ENCODE measurements at places on chromosomes 7 and 10. TPM values are rescaled to one million over a fixed set of nuclear protein-coding genes. Genes with fewer than 3 reads are reported as not detected.

The CARD11 gene
- total RNA-seq = 0.99 TPM

The ZPBP gene
- total RNA-seq = not detected

The RAMP3 gene
- 112 TPM for total RNA-seq

The ENKUR gene
- not detected for total RNA-seq

The WEE2 gene
- not detected for total RNA-seq

The ENTPD1 gene
- 30.3 TPM for total RNA-seq

The CUZD1 gene
- total RNA-seq = 0.42 TPM

The INHBA gene
- 19.2 TPM for total RNA-seq

The TYW1 gene
- 13.5 TPM for total RNA-seq

DNA sequence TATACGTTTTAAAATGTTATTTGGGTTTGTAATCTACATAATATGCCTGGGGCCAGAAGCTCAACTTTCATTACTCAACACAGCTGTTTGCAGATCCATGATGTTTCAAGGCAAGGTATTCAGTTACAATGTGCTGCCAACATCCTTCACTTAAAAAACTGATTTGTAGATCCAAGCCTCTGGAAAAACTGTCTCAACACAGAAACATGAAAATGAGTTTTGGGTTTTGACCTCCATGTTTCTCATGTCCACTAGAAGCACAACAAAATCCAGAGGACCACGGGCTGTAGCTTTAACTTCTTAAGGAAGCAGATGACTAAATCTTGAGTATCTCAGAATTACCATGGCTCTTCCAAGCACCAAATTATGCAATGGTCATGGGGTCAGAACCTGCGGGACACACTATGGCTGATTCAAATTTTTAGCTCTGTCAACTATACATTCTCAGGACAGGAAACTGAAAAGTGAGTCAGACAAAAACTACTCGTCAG lies 247.1 kb upstream of the GRB10 start:
- H3K4me3 ChIP-seq = no peak overlapping the region
- no peaks in the 10 kb centered on the region for H3K36me3 ChIP-seq
- no peak overlapping the region for H3K27ac ChIP-seq
- no peak for DNase-seq
- H3K27me3 ChIP-seq = no peaks in the 10 kb centered on the region
- H3K4me1 ChIP-seq = peaks cover 16% of the 10 kb centered on the region

DNA sequence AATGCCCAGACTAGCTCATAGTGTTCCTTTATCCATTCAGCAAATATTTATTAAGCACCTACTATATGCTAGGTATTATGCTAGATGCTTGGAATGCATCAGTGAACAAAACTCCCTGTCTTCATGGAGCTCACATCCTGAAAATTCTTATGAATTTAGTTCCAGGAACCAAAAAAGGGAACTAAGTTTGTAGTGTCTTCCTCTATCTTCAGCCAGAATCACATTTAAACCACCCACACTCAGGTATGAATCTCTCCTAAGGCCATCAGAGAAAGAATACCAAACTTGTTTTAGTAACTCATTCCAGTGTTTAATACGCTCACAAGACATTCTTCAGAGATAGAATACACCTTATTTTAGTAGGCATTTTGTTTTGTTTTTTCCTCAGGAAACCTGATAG lies 10.1 kb upstream of the EGR2 start:
- no peaks in the 10 kb centered on the region for H3K4me1 ChIP-seq
- DNase-seq = no peak
- no peaks in the 10 kb centered on the region for H3K27me3 ChIP-seq

GRCh38 chr7:147022056-147022455 lies 905.5 kb downstream of the CNTNAP2 start:
- no peak for DNase-seq
- H3K36me3 ChIP-seq = no peaks in the 10 kb centered on the region
- no peak overlapping the region for H3K27ac ChIP-seq
- H3K4me1 ChIP-seq = no peaks in the 10 kb centered on the region
- no peak overlapping the region for H3K4me3 ChIP-seq

GRCh38 chr10:1403508-1404322 lies 333.6 kb downstream of the ADARB2 start:
- no peaks in the 10 kb centered on the region for H3K36me3 ChIP-seq
- no peaks in the 10 kb centered on the region for H3K27me3 ChIP-seq
- no peak overlapping the region for H3K27ac ChIP-seq
- H3K4me1 ChIP-seq = no peaks in the 10 kb centered on the region
- H3K4me3 ChIP-seq = no peak overlapping the region

- no peaks in the 10 kb centered on the region for H3K4me1 ChIP-seq
- no peak for DNase-seq
- H3K27ac ChIP-seq = no peak overlapping the region
- no peaks in the 10 kb centered on the region for H3K36me3 ChIP-seq
- H3K27me3 ChIP-seq = no peaks in the 10 kb centered on the region
These were observed 122.2 kb downstream of the GPR37 start for GRCh38 chr7:124643311-124643811.

DNA sequence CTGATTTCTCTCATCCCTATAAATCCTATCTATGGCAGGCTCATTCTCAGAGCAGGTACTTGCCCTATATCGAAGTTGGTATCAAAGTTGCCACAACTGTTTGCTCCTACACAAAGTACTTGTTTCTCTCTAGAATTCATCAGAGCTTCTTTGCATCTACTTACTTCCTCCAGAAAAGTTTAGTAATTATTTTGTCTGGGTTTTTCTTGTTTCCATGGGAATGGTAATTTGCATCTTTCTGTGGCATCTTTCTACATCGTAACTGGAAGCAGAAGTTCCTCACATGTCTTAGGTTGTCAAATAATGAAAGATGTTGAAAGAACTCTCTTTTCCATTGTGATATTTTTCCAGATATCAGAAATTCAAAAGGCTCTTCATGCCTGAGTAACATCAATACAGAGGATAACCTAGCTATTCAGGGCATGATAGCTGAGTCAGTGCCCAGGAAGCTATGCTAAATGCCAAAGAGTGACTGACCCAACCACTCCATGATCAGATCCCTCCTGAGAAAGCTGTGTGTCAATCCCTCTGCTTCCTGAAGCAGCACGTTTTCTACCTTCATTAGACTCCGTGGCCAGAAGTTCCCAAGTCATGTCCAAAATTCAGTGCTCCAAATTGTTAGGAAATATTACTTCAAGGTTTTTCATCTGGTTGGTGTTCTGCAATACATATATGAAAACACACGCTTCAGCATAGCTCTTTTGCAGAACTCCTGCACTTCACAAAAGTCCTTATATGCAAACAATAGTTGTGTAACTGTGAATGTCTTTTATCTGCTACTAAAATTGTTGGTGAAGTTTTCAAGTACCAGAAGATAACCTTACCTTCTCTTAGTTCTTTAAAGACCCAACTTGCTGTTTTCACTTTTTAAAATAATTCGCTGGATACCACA lies 216.5 kb downstream of the VTI1A start:
- no peaks in the 10 kb centered on the region for H3K36me3 ChIP-seq
- H3K27ac ChIP-seq = no peak overlapping the region
- no peak for DNase-seq
- H3K27me3 ChIP-seq = no peaks in the 10 kb centered on the region
- H3K4me1 ChIP-seq = no peaks in the 10 kb centered on the region

GRCh38 chr10:67924136-67924535 lies 39.7 kb downstream of the SIRT1 start:
- no peaks in the 10 kb centered on the region for H3K4me1 ChIP-seq
- H3K27me3 ChIP-seq = no peaks in the 10 kb centered on the region
- H3K36me3 ChIP-seq = peaks cover 25% of the 10 kb centered on the region
- H3K4me3 ChIP-seq = no peak overlapping the region
- no peak overlapping the region for H3K27ac ChIP-seq

DNA sequence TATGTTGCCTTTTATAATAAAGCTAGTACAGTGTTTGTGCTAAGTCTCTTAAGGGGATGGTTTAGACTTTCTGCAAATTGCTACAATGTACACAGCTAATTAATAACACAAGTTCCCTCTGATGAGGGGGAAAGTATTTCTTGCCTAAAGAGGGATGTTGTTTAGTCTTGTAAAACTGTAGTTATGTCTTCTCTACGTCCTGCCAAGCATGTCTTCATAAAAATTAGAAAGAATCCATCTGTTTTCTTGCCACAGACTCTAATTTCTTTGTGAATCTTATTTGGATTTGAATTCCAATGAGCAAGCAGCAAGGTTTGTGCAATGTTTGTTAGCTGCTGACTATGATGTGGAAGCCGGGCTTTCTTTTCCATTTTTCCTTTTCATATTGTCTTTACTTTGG lies 28.2 kb downstream of the ADARB2 start:
- no peaks in the 10 kb centered on the region for H3K4me1 ChIP-seq
- DNase-seq = no peak
- no peaks in the 10 kb centered on the region for H3K27me3 ChIP-seq
- no peaks in the 10 kb centered on the region for H3K36me3 ChIP-seq

- H3K36me3 ChIP-seq = peaks cover under 1% of the 10 kb centered on the region
- DNase-seq = no peak
- H3K4me1 ChIP-seq = peaks cover 40% of the 10 kb centered on the region
- peak overlapping the region; percentile 94 for H3K27ac ChIP-seq
- peak overlapping the region; percentile 79 for H3K4me3 ChIP-seq
- no peaks in the 10 kb centered on the region for H3K27me3 ChIP-seq
These were observed 787 bp downstream of the MAGI2 start for GRCh38 chr7:79452495-79453265.

DNA sequence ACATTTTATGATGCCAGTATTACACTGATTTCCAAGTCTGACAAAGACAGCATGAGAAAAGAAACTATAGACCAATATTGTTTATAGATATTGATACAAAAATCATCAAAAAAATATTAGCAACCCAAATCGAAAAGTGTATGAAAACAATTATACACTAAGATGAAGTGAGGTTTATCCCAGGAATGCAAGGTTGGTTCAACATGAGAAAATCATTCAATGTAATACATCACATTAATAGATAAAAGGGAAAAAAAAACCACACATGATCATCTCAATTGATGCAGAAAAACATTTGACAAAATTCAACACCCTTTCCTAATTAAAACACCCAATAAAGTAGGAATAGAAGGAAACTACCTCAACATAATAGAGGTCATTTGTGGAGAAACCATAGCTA lies 153.9 kb downstream of the DNAJC1 start:
- no peaks in the 10 kb centered on the region for H3K27me3 ChIP-seq
- H3K4me1 ChIP-seq = no peaks in the 10 kb centered on the region
- H3K27ac ChIP-seq = no peak overlapping the region
- H3K4me3 ChIP-seq = no peak overlapping the region
- no peak for DNase-seq
- no peaks in the 10 kb centered on the region for H3K36me3 ChIP-seq

GRCh38 chr10:1467334-1468076 lies 269.8 kb downstream of the ADARB2 start:
- DNase-seq = no peak
- no peaks in the 10 kb centered on the region for H3K4me1 ChIP-seq
- no peak overlapping the region for H3K27ac ChIP-seq

DNA sequence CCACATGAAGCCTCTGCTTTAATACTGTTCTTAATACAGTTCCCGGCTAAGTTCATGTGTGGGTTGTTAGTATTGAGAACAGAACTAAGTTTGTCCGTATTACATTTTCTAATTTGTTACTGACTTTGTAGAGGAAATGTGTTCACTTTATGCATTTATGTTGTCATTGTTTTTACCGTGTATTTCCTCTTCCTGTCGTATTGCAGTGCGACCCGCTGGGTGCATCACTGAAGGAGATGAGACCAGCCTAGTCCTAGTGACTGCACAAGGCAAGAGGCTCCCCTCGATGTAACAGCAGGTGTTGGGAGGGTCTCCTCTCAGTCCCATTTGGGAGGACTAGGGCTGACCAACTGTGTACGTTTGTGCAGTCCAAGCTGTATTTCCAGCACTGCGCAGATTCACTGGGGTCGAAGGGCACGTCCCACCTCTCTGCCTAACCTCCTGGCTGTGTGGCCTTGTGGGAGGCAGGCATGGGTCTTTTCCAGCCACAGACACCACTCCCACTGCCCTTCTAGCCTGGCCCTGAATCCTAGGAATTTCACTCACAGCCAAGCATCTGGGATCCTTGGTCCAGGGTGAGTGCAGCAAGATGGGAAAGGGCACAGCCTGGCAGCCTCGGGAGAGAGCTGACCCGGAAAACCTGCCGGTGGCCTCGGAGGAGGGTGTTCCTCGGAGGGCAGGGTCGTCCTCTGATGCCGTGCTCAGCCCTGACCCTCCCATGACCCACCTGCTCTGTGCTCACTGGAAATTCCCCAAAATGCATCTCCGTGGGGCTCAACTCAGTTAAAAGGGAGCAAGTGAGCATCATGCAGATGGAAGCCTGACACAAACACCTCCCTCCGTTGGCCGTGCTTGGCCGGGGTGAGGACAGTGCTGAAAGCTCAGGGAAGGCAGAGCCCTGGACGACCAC lies 63.9 kb upstream of the FAM20C start:
- H3K27ac ChIP-seq = no peak overlapping the region
- no peaks in the 10 kb centered on the region for H3K36me3 ChIP-seq
- DNase-seq = no peak
- H3K4me3 ChIP-seq = no peak overlapping the region
- peaks cover 38% of the 10 kb centered on the region for H3K4me1 ChIP-seq

DNA sequence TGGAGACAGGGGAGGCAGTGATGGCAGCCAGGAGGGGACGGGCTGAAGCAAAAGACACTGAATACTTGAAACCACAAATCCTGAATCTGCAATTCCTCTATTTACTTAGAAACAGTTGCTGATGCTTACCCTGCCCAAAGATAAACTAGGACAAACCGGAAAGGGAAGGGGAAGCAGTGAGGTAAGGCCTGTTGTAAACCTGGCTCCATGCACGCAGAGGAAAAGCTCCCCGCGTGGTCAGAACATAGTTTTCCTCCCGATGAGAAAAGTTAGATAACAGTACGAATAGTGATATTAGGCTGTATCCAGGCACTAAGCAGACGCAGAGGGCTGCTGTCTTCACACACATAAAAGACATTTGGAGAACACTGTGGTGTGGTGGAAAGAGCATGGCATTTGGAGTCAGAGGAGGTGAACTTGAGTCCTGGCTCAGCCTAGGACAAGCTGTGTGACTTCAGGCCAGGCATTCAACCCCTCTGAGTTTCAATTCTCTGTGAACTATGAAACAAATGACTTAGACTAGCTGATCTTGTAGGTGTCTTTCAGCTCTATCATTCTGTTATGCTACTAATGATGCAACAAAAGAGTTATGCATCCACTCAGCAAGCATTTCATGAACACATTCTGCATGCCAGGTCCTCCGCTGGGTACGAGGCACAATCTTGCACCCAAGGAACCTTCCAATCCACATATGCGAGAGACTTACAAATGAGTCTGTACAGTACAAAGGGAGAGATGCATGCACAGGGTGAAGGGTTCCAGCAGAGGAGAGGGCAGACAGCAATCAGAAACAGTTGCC lies 80.9 kb downstream of the SORBS1 start:
- no peaks in the 10 kb centered on the region for H3K36me3 ChIP-seq
- peak overlapping the region; percentile 97 for H3K27ac ChIP-seq
- DNase-seq = no peak
- peak overlapping the region; percentile 15 for H3K4me3 ChIP-seq
- peaks cover 84% of the 10 kb centered on the region for H3K4me1 ChIP-seq

All from esophagus muscularis mucosa (tissue), 4 donors.